ENCODE measurements at places on chromosomes 7 and 10. TPM values are rescaled to one million over a fixed set of nuclear protein-coding genes. Genes with fewer than 3 reads are reported as not detected.
A peak's percentile ranks its signal among the peaks of the same experiment; 100 is the strongest.

The SPDYE16 gene
- not detected for total RNA-seq

The GDF2 gene
- total RNA-seq: not detected

DNA sequence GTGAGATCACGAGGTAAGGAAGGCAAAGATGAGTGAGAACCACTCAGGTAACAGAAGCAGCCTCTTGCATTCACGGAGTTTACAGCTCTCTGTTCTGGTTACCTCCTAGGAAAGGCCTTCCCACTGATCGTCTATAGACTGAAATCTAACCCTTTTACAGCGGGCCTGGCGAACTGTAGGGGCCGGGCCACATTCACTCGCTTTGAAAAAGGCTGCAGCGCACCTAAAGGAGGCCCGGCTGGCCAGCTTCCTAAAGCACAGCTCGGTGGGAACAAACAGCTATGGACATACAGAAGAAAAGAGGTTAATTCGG lies 565 bp downstream of the ATP5MK start:
- H3K4me1 ChIP-seq: peaks cover 34% of the 10 kb centered on the region
- DNase-seq: no peak
- H3K4me3 ChIP-seq: peak overlapping the region; percentile 96
- H3K27ac ChIP-seq: peak overlapping the region; percentile 81

DNA sequence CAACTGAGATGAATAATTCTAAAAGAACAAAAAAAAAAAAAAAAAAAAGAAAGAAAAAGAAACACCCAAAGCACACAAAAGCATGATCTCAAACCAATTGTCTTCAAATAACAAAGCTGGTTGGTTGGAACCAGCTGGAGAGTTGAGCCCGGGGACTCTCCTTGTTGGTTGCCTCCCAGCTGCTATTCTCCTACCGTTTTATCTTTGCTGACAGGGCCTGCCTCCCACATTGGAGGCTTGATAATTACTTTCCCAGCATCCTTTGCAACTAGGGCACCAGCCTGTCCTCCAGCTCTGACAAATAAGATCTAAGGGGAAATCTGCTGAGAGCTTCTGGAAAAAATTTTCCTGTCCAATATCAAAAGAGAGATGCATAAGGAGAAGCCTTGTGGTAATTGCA lies 6.8 kb downstream of the PON1 start:
- no peak for DNase-seq
- H3K36me3 ChIP-seq: no peaks in the 10 kb centered on the region
- no peak overlapping the region for H3K4me3 ChIP-seq

DNA sequence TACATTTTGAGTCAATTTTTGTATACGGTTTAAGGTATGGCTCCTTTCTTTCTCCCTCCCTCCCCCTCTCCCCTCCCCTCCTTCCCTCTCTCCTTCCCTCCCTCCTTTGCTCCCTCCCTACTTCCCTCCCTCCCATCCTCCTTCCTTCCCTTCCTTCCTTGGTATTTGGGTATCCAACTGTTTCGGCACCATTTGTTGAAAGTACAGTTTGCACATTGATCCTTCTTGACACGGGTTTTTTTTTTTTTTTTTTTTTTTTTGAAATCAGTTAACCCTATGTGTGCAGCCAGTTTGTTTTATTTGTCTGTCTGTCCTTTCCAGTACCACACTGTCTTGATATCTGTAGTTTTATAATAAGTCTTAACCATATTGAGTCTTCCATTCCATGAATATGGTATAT lies 39.9 kb upstream of the INSYN2A start:
- DNase-seq: no peak
- H3K36me3 ChIP-seq: no peaks in the 10 kb centered on the region
- H3K4me1 ChIP-seq: no peaks in the 10 kb centered on the region

DNA sequence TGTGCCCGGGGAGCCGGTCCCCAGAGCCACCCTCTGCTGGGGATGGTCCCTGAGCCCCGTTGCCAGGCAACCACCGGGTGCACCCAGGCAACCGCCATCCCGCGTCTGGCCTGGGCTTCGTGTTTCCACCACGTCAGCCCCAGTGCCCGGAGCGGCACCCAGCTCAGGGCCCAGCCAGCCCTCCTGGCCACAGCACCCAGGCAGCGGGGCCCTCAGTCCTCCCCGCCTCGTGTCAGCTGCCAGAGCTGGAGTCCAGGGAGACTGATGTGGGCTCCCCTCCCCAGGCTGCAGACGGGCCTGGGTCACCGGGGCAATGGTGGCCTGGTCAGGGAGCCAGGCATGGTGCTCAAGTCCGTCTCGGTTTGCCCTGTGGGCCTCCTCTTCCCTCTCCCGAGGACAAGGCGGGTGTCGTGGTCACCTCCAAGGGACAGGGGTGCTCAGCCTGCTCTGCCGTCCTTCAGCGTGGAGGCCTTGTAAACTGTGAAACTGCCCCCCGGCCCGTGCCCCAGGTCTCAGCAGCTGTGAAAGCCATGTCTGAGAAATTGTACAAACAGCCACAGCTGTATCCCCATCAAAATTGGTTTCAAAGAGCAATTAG lies 72.5 kb downstream of the MICALL2 start:
- H3K4me1 ChIP-seq: no peaks in the 10 kb centered on the region
- H3K27me3 ChIP-seq: peaks cover 92% of the 10 kb centered on the region
- H3K36me3 ChIP-seq: no peaks in the 10 kb centered on the region

GRCh38 chr7:512541-513311 lies 6.9 kb downstream of the PDGFA start:
- peaks cover 54% of the 10 kb centered on the region for H3K36me3 ChIP-seq
- peak; percentile 83 for DNase-seq
- H3K4me3 ChIP-seq: peak overlapping the region; percentile 9
- H3K4me1 ChIP-seq: peaks cover 62% of the 10 kb centered on the region
- peak overlapping the region; percentile 95 for H3K27ac ChIP-seq

DNA sequence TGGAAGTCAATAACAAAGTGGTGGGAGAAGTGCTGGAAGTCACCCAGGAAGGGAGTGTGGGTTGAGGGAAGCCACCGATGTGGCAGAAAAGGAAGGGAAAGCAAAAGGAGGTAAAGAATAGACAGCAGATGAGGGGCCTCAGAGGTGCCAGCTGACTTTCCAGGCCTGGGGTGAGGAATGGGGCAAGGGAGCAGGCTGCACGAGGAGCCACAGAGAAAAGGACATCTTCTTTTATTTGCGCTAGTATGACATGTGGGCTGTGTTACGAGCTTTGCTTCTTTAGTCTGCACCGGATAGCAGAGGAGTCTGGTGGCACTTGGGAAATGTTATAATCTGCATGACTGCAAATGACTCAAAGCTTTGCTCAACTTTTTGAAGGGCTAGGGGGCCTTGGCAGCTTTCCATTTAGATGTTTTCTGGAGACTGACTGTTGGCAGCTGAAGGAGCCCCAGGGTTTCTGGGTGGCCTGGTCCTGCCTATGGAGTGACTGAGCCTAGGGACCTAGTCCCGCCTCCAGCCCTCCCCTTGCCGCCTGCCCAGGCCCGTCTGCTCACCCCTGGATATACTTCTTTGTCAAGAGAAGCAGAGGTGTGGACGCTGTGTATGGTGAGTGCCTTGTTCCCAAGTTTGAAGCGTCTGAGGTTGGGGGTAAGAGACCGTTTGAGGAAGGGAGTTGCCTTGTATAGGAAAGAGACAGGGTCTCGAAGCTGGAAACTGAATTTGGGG lies 5.1 kb downstream of the PRXL2A start:
- no peaks in the 10 kb centered on the region for H3K36me3 ChIP-seq
- H3K27ac ChIP-seq: peak overlapping the region; percentile 39
- H3K4me3 ChIP-seq: no peak overlapping the region
- no peaks in the 10 kb centered on the region for H3K27me3 ChIP-seq

DNA sequence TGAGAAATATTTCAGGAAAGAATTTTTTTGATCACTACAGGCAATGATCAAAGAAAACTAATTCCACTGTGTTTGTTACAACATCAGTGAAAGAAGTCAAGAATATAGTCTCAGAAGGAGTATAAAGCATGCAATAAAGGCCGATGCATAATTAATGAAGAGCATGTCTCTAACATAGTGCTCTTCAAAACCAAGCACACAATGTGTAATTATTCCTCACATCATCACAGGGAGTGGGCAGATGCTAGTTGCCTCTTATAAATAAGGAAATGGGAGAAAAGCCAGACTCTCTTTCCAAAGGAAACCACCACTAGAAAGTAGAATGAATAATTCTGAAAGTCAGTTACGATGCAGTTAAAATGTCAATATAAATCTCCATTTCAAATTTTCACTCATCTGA lies 220.1 kb downstream of the TEX36 start:
- no peak overlapping the region for H3K4me3 ChIP-seq
- no peak overlapping the region for H3K27ac ChIP-seq
- H3K4me1 ChIP-seq: no peaks in the 10 kb centered on the region
- DNase-seq: no peak
- H3K36me3 ChIP-seq: no peaks in the 10 kb centered on the region
- no peaks in the 10 kb centered on the region for H3K27me3 ChIP-seq

DNA sequence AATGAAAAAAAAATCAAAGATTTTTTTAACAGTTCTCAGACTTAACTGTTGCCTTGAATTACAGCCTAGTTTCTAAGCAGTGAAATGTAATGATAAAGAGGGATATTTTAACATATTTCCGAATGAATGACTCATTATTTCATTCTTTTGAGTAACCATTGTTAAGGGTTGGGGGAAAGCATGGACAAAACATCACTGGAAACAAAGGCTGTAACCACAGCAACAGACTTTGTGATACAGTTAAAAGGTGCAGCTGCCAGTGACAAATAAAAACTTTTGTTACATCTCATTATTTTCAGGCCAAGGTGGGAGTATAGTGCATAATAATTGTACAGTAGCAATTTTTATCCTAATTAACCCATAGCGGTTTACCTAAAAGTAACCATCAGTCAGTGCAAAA lies 172.6 kb downstream of the LRRTM3 start:
- H3K27ac ChIP-seq: no peak overlapping the region
- no peaks in the 10 kb centered on the region for H3K36me3 ChIP-seq
- H3K27me3 ChIP-seq: no peaks in the 10 kb centered on the region
- DNase-seq: peak; percentile 14

All from stomach (tissue), 19 donors.